ENCODE measurements at places on chromosomes 2 and 18.

- no peak for DNase-seq
These were observed 41.0 kb upstream of the FOSL2 start for GRCh38 chr2:28351621-28352020.

- DNase-seq = no peak
These were observed 723.7 kb upstream of the RAB6C start for GRCh38 chr2:129255610-129256313.

DNA sequence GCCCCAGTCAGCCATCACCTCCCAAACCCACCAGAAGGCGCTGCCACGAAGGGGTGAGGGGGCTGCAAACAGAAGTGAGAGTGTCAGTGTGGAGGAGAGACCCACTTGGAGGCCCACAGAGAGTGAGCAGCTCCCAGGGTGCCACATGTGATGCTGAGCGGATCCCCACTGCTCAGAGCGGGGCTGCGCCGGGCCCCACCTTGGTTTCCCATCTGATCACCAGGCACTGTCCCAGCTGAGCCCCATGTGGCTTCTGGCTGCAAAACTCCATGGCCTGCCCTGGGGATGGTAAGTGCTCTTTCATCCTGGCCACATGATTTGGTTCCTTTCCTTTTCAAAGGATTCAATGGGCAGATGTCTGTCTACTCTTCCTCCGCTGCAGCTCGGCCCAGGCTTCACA, 23.8 kb downstream of the SNORC start:
- DNase-seq = no peak

DNA sequence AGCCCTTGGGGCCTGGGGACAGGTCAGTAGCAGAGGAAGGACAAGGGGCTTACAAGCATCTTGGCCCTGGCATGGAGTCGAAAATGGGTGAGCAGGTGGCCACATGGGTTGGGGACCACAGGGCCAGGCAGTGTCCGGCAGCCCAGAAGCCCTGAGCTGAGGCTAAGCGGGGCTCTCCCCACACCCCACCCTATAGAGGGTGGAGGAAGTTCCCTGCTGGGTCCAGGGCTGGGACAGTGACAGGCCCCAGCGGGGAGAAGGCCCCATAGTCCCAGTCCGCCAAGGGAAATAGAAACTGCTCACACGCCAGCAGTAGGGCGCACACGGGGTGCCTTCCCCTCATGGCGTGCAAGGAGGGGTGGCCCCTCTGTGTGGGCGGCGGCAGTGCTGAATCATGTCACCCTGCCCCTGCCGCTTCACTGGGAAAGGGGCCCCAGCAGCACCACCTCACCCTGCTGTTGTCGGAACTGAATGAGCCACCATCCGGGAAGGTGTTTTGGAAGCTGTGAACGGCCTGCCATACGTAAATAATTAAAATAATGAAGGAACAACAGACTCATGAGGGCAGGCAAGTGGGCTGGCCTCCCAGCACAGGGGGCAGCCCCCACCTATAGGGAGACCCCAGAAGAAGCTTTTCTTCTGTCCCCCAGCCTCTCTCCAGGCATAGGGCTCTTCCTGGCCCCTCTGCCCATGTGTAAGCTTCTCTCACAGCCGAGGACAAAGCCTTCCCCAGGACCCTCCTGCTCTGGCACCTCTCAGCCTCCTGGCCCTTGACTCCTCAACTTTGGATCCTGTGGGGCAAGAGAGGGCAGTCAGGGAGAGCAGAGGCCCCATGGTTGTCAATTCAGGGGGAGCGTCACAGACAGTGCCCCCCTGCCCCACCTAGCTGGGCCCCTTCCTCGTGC, 12.7 kb upstream of the DUSP2 start:
- DNase-seq = no peak

DNA sequence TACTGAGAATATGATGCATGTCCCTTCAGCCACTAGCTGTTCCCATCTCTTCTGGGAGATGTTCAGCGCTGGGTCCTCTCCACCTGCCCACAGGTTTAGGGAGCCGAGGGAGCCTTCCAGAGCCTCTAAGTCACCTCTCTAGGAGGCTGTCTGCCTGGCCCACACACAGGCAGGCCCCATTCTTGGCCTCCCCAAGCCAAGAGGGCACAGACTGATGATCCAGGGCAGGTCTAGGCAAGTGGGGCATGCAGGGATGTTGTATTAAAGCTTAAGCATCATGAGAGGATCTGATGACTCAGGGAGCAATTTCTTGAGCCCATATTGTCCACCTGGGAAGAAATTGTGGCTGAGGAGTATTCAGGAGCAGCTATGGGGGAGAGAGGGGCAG, 19.9 kb downstream of the TMSB10 start:
- DNase-seq = no peak

GRCh38 chr2:174824068-174824467, 59.8 kb upstream of the CHRNA1 start:
- no peak for DNase-seq

- no peak for DNase-seq
These were observed 65.8 kb downstream of the ANKRD62 start for GRCh38 chr18:12159446-12159845.

- no peak for DNase-seq
These were observed 135.0 kb upstream of the HNMT start for GRCh38 chr2:137829251-137829650.

DNA sequence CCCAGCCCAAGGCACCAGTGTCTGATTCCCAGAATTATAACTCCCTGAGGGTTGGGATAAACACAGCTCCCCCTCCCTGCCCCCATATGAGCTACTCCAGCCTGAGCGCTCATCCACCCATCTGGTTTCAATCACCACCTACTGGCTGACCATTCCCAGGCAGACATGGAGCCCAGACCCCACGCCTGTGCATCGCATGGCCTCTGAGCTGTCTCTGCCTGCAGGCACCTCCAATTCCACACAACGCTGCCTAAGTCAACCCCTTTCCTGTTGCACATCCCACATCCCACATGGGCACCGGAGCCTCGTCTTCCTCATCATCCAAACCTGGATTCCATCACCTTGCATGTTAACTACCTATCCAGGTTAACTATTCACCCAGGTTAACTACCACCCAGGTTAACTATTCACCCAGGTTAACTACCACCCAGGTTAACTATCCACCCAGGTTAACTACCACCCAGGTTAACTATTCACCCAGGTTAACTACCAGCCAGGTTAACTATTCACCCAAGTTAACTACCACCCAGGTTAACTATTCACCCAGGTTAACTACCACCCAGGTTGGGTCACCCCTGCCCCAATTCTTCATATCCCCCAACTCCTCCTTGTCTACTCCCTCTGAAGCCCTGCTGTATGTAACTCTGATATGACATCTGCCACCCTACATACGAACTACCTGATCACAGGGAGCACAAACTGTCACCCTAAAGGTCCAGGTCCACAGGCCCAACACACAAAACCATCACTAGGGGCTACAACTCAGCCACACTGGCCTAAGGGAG, 47.8 kb downstream of the TEX51 start:
- DNase-seq = no peak

GRCh38 chr18:41790687-41791086, 164.3 kb upstream of the PIK3C3 start:
- no peak for DNase-seq

GRCh38 chr2:53654396-53654795, 113.2 kb upstream of the CHAC2 start:
- no peak for DNase-seq

DNA sequence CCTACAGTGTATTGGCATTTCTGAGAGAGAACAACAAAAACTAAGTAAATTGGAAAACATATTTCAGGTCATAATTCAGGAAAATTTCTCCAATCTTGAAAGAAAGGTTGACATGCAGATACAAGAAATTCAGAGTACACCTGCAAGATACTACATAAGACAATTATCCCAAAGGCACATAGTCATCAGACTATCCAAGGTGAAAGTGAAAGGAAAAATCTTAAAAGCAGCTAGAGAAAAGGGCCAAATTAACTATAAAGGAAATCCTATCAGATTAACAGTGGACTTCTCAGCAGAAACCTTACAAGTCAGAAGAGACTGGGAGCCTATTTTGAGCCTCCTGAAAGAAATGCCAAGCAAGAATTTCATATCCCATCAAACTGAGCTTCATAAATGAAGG, 449.0 kb upstream of the MMADHC start:
- DNase-seq = no peak

DNA sequence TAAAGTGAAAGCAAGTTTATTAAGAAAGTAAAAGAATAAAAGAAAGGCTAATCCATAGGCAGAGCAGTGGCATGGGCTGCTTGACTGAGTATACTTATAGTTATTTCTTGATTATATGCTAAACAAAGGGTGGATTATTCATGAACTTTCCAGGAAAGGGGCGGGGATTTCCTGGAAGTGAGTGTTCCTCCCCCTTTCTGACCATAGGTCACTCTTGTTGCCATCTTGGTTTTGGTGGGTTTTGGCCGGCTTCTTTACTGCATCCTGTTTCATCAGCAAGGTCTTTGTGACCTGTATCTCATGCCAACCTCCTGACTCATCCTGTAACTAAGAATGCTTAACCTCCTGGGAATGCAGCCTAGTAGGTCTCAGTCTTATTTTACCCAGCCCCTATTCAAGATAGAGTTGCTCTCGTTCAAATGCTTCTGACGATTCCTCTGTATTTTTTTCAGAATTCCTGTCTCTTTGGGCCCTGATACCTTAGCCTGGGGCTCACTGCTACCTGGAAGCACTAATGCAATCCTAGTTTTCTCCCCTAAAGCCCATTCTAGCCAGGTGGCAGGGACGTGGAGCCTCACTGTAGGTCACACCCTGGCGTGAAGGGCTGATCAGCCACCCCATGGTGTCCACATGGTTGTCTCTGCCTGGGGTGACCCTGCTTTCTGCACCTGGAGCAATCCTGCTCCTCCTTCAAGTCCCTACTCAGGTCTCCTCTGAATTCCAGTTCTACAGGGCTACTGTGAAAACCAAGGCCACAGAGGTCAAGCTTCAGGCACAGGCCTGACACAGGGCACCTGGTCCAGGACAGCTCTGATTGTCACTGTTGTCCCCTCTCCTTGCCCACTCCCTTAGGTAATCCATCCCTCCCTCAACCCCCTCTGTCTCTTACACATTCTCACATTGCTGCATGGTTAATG, 6.0 kb upstream of the SLC35F6 start:
- DNase-seq = peak; percentile 81

DNA sequence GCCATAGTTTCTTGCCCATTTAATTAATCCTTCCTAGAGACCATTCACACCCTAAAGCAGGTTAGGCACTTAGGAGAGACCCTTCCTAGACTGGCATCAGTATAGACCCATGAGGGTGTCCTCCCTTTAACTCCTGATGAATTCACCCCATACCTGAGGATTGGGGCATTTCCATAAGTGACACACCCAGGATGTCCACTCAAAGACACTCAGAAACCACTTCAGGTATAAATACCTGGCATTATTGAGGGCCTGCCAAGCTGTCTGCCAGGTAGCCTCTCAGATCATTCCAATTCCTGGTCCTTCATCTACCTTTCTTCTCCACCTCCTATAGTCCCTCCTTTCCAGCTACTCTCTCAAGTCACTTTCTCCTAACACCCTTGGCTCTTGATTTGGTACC, 57.5 kb upstream of the SLC14A2 start:
- no peak for DNase-seq

GRCh38 chr18:77086656-77087392, 45.8 kb downstream of the MBP start:
- no peak for DNase-seq

DNA sequence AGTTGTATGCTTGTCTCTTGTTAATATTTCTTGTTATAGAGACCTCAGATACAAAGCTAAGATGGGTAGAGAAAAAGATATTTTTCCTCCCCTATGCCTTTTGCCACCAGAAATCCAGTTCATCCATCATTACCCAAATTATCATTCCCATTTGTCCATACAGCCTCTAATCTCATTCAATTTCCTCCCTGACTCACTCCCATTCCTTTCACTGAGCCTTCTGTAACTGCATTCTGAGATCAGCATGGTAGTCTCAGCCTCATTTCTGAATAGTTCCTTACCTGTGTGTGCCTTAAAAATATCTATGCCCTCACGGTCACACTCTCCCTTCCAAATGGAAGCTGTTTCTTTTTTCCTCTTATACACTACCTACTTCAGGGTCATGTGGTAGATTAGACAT, 15.7 kb upstream of the PIK3C3 start:
- no peak for DNase-seq

- no peak for DNase-seq
These were observed 28.0 kb downstream of the RBBP8 start for GRCh38 chr18:22961156-22961555.

DNA sequence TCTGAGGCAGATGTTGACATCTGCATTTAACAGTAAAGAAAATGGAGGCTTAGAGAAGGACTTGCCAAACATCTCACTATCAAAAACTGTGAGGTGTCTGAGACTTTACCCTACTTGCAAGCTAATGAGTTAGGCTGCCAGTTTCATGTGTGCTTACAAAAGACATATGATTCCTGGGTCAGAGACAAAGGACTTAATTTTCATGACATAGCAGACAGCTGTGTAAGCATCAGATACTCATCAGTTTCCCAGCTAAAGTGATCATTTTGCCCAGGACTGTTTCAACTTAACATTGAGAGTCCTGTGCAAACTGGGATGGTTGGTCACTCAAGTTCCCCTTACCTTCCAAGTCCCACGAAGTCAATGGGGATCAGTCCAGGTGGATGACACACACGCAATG, 18.9 kb upstream of the DAPL1 start:
- no peak for DNase-seq

DNA sequence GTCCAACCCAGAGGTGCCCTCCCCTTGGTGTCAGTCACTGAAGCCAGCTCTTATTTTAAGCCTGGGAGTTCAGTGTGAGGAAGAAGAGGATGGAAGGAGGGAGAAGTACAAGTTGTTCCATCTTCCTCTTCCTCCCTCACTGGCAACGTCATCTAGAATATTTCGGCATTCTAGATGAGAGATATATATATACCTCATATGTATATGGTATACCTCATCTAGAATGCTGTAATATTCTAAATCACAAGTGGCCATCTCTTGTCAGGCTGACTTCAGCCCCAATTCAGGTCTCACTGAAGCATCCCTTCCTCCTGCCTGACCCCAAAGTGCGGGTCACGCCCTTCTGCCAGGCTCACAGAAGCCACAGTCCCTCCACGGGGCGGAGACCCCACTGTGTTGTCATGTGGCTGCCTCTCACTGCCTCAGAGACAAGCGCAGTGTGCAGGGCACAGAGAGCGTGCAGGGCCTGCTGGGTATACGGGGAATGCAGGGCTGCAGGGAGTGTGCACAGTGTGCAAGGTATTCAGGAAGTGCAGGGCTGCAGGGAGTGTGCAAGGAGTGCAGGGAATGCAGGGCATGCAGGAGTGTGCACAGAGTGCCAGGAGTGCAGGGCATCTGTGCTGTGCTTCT, 32.8 kb upstream of the B3GNT7 start:
- no peak for DNase-seq

DNA sequence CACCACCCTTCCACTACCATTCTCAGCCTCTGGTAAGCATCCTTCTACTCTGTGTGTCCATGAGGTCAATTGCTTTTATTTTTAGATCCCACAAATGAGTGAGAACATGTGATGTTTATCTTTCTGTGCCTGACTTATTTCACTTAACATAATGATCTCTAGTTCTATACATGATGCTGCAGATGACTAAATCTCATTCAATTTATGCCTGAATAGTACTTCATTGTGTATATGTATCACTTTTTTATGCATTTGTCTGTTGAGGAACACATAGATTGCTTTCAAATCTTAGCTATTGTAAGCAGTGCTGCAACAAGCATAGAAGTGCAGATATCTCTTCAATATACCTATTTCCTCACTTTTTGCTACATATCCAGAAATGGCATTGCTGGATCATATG, 733.3 kb downstream of the SUCLG1 start:
- DNase-seq = no peak
